Temporal lobe (tissue), 4 donors: ENCODE measurements at places on chromosomes 5 and 9. TPM values are rescaled to one million over a fixed set of nuclear protein-coding genes. Genes with fewer than 3 reads are reported as not detected.

The SLC46A2 gene
- not detected for total RNA-seq

The EQTN gene
- 1.2 TPM for total RNA-seq

The NR6A1 gene
- total RNA-seq, result 1.2 TPM

The TRAF1 gene
- total RNA-seq, result 2.0 TPM

The SPINK6 gene
- total RNA-seq, result not detected

The PCDHB1 gene
- total RNA-seq, result 0.25 TPM

The STK32A gene
- total RNA-seq, result 2.7 TPM

The PTAR1 gene
- total RNA-seq, result 42.0 TPM

The FOXD1 gene
- total RNA-seq, result 0.98 TPM
